Activated gamma-delta T cell treated with anti-CD3 and anti-CD28 coated beads, Interleukin-2, amount 50 U/mL, for 16 hours (primary cell): ENCODE measurements at places on chromosomes 6 and 20.

GRCh38 chr20:38883981-38884733, 42.1 kb upstream of the FAM83D start:
- DNase-seq: no peak

GRCh38 chr20:5401277-5401875, 84.6 kb upstream of the PROKR2 start:
- no peak for DNase-seq

DNA sequence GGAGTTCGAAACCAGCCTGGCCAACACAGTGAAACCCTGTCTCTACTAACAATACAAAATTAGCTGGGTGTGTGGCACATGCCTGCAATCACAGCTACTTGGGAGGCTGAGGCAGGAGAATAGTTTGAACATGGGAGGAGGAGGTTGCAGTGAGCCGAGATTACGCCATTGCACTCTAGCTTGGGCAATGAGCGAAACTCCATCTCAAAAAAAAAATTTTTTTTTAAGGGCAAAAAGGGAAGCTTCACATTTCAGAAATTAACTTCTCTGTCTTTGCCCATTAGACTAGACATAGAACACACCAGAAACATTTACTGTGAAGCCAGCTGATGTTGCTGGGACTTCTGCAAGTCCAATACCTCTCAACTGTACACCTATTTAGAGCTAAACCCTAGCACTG, 90.8 kb upstream of the HDAC2 start:
- no peak for DNase-seq

DNA sequence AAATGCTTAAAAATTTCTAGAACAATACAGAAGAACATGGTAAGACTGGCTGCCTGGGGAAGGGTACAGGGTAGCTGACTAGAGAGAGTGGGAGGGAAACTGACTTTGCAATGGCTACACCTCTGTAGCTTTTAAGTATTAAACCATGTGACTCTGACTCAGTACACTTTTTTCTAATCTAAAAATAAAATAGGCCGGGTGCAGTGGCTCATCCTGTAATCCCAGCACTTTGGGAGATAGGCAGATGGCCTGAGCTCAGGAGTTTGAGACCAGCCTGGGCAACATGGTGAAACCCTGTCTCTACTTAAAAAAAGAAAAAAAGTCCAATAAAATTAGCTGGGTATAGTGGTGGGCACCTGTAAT, 18.5 kb downstream of the ATP9A start:
- no peak for DNase-seq

GRCh38 chr20:17533396-17533795, 2.2 kb upstream of the BFSP1 start:
- DNase-seq: no peak

GRCh38 chr6:101633081-101633480, 239.6 kb downstream of the GRIK2 start:
- DNase-seq: no peak
